ENCODE measurements at places on chromosomes 5 and 9.

GRCh38 chr5:180340856-180341255 is 12.3 kb downstream of the GFPT2 start:
- no peak for DNase-seq

DNA sequence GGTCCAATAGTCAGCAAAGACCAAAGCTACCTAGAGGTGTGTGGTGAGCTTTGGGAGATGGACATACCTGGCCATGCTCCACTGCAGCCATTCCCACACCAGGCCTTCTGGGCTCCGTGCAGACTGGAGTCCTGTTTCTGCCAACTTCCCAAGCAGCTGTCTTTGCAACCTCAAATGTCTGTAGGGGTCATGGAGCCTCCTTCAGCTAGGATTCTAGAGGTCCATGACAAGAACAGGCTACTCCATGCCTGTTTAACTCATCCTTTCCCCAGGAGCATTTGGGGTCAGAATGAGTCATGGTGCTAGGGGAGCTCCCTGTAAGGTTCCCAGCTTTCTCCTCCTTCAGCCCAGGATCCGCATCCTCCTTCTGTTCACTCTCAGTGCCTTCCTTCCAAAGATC is 17.1 kb downstream of the VPS13A start:
- DNase-seq, result no peak

DNA sequence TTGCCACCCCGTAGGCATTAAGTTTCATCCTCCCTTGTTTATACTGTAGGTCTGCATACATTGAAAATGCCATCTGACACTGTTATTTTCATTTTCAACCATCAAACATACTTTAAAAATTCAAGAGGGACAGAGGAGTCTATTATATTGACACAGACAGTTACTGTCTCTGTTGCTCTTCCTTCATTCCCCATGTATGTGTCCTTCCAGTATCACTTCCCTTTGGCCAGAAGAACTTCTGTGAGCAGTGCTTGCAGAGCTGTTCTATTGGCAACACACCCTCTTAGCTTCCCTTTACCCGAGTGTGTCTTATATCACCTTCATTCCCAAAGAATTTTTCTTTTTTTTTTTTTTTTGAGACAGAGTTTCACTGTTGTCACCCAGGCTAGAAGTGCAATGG is 42.8 kb downstream of the RASGEF1C start:
- no peak for DNase-seq

GRCh38 chr9:92807757-92808725 is 43.4 kb upstream of the BICD2 start:
- DNase-seq, result no peak

DNA sequence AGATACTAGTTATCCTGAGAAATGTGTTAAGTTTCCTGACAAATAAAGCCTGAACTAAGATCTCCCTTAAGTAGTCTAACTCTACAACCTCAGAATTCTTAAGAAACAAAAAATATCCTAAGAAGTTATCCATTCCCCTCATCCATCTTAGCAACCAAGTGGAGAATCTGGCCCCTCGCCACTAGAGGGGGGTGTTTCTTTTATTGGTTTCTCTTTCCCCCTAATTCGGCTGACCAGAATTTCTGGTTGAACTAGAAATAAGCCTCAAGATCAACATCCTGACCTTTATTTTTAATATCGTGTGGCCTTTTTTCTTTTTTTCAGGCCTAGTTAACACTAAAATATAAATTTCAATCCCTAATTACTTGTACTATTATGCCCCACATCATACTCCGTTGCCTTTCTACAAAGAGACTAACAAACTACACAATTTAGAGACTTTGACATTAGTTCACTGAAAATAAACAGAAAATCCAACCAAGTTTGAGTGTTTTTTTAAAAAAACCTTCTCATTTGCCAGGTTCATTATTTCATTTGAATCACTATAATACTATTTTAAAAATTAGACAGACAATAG is 14.3 kb upstream of the NR4A3 start:
- peak; percentile 39 for DNase-seq

DNA sequence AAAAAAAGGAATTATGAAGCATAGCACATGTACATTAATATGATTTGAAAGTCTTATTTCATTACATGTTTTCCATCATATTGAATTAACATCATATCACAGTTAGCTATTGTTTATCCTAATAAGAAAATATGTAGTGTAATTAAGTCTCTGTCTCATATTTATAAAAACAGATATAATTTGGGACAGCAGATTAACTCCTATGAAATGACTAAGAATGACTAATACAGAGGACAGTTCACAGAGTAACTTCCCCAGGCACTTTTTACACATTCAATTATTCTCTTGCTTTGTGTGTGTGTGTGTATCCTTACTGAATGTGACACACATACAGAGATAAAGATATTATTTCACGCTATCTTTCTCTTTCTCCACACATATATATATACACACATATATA is 2400.9 kb upstream of the C9orf72 start:
- DNase-seq, result no peak

GRCh38 chr9:82673919-82674318 is 389.0 kb downstream of the RASEF start:
- no peak for DNase-seq

GRCh38 chr9:33686942-33687341 is 108.4 kb upstream of the PRSS3 start:
- no peak for DNase-seq

GRCh38 chr5:73751254-73751914 is 125.4 kb downstream of the ARHGEF28 start:
- DNase-seq, result no peak
